CD4-positive, alpha-beta memory T cell (primary cell): ENCODE measurements at places on chromosomes 12 and 14.

- no peak for DNase-seq
These were observed 13.4 kb downstream of the CKAP4 start for GRCh38 chr12:106234449-106234848.

GRCh38 chr12:121061831-121062230 lies 22.8 kb upstream of the OASL start:
- no peak for DNase-seq

DNA sequence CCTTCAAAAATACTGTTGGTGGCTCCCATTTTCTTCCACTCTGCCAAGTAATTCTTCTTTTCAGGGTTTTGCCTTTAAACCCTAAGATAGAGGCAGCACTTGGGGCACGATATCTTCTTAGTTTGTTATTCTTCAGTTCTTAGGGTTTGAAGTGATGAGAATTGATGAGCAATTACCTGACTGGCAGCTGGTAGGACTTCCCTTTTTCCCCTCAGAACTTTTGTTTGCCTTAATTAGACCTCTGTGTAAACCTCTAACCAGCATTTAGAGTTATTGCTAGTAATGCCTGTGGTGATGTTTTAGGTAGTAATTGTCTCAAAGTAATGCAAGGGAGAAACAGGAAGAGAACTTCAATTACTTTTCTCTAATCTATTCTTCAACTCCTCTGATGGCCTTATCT lies 683.5 kb downstream of the RPL10L start:
- no peak for DNase-seq

DNA sequence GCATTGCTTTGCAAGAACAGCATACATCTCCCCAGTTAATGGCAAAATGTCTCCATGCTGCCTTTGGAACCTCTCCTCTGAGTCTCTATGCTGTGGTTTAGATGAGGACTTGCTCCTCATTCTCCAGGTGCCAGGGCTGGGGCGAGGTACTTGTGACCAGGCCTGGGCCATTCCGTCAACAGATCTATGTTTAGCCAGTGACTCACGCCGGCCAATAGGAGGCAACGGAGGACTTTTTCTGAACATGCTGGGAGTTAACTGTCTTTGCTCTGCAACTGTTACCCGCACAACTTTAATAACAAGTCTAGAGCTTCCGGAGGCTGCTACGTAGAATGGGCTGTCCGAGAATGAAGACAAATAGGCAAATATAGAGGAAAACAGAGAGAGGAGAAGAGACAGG lies 214.2 kb downstream of the GLT1D1 start:
- no peak for DNase-seq

- DNase-seq: no peak
These were observed 95.0 kb downstream of the LMNTD1 start for GRCh38 chr12:25458047-25458552.

DNA sequence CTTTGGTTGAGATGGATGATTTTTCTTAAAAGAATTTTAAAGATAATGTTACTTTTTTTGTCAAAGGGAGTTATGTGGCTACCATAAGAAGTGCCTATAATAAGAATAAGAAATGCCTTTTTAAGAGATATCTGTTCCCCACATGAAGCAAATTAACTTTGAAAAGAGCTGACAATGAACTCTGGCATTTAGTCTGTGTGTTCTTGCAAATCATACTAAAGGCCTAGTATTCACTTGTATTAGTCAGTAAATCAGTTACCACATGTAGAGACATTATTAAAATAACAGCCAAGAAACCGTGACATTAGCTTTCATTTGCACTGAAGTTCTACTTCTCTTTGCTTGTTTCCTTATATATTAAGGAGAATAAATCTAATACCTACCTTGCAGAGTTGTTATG lies 296.3 kb downstream of the CCDC91 start:
- DNase-seq: no peak

- DNase-seq: no peak
These were observed 97.0 kb downstream of the TMEM30B start for GRCh38 chr14:61184112-61184511.

- no peak for DNase-seq
These were observed 6.4 kb upstream of the TMED10 start for GRCh38 chr14:75182821-75183220.

- DNase-seq: no peak
These were observed 1638.1 kb upstream of the SEL1L start for GRCh38 chr14:83171761-83172160.

- DNase-seq: no peak
These were observed 23.2 kb upstream of the MGST1 start for GRCh38 chr12:16324272-16324671.

- DNase-seq: no peak
These were observed 89.4 kb downstream of the NT5DC3 start for GRCh38 chr12:103751600-103751999.

DNA sequence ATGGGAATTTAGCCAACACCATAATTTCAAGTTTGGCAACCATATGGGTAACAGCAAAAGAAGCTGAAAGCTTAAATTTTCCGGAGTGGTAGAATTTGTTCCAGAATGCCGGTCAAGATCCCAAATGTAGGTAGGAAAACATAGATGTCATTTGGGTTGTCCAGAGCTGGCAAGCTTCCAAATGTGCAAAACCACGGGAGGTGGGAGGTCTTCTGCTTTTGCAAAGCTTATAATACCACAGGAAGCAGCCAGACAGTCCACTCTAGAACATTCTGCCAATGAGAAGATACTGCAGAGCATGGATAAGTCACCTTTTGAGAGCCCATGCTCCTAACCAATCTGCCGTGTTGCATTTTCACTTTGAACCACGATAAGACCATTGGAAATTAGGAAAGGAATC lies 26.4 kb upstream of the BATF start:
- DNase-seq: no peak

- DNase-seq: no peak
These were observed 106.3 kb downstream of the ST8SIA1 start for GRCh38 chr12:22228022-22228875.

DNA sequence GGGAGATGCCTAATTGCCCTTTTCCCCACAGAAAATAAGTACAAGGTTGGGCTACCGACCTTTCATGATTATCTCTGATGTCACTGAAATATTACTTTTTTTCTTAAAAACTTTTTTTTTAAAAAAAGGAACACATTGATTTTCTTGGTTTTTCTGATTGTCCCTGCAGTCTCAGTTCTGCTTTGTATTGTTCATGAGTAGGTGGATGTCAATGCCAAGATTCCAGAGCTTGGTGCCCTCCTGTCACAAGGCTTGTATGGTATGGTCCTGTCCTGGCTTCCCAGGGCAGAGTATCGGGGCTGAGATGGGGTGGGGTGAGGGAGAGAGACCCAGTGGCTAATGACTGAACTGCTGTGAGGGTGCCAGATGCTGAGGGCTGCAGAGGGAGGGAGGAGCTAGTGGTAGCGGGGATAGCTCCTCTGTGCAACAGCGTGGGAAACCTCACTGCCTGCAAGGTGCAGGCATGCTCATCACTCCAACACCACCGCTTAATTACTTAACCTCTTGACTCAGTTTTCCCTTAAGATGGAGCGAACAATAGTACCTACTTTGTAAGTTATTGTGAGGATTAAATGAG lies 4.4 kb upstream of the CTDSP2 start:
- no peak for DNase-seq

DNA sequence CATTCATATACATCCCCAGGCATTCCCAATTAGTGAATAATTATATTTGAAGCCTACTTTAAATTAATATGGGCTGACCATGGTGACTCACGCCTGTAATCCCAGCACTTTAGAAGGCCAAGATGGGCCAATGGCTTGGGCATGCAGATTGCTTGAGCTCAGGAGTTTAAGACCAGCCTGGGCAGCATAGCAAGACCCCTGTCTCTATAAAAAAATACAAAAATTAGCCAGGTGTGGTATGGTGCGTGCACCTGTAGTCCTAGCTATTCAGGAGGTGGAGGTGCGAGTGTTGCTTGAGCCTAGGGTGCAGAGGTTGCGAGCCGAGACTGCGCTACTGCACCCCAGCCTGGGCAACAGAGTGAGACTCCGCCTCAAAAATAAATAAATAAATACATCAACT lies 7.6 kb upstream of the ARID2 start:
- no peak for DNase-seq

DNA sequence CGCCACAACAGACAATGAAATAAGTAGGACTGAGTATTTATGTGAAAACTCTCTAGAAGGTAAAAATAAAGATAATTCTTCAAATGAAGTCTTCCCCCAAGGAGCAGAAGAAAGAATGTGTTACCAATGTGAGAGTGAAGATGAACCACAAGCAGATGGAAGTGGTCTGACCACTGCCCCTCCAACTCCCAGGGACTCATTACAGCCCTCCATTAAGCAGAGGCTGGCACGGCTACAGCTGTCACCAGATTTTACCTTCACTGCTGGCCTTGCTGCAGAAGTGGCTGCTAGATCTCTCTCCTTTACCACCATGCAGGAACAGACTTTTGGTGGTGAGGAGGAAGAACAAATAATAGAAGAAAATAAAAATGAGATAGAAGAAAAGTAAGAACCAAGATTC lies 82.7 kb downstream of the VEZT start:
- no peak for DNase-seq

DNA sequence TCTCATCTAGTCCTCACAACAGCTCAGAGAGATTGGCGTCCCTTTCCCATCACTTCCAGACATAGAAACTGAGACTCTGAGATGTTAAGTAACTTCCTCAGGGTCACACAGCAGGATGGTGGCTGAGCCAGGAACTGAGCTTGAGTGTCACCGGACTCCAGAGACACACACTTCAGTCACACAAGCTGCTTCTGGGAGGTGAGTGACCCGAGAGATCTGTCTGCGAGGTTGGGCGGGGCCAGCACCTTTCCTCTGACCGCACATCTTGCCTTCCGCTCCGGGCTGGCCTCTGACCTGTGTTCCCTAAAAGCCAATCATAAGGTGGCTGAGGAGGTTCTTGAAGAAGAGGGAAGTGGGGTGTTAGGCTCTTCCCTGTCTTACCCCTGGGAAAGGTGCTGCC lies 72.2 kb downstream of the ADCK1 start:
- no peak for DNase-seq

GRCh38 chr12:20018406-20018805 lies 349.9 kb upstream of the PDE3A start:
- no peak for DNase-seq
